ENCODE measurements at places on chromosomes 11 and 22.

DNA sequence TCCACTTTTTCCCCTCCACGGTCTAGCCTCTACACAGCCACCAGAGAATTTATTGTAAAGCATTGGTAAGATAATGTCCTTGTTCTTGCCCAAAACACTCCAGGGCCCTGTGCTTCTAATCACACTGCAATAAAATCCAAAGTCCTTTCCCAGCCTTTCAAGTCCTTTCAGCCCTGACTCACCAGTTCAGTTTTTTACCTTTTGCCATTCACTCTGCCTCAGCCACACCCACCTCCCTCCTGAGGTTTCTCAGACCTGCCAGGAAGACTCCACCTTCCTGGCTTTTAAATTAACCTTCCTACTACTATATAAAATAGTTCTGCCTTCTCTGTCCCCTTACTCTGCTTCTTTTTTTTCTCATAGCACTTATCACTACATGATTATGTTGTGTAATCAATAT is 91.0 kb upstream of the ARHGAP32 start:
- no peak for DNase-seq

GRCh38 chr11:26028393-26028911 is 303.5 kb upstream of the ANO3 start:
- DNase-seq = no peak

GRCh38 chr22:32617903-32618302 is 143.3 kb downstream of the FBXO7 start:
- no peak for DNase-seq

- DNase-seq = no peak
Measured at GRCh38 chr11:83011333-83012167, 60.1 kb downstream of the RAB30 start.

DNA sequence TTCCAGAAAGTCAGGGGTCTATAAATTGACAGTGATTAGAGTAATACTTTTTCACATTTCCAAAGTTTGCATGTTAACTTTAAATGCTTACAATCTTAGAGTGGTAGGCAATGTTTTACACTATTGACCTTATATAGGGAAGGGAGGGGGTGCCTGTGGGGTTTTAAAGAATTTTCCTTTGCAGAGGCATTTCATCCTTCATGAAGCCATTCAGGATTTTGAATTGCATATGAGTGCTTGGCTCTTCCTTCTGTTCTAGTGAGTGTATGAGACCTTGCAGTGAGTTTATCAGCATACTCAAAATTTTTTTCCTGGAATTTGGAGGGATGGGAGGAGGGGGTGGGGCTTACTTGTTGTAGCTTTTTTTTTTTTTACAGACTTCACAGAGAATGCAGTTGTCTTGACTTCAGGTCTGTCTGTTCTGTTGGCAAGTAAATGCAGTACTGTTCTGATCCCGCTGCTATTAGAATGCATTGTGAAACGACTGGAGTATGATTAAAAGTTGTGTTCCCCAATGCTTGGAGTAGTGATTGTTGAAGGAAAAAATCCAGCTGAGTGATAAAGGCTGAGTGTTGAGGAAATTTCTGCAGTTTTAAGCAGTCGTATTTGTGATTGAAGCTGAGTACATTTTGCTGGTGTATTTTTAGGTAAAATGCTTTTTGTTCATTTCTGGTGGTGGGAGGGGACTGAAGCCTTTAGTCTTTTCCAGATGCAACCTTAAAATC is 5.3 kb downstream of the MALAT1 start:
- no peak for DNase-seq

DNA sequence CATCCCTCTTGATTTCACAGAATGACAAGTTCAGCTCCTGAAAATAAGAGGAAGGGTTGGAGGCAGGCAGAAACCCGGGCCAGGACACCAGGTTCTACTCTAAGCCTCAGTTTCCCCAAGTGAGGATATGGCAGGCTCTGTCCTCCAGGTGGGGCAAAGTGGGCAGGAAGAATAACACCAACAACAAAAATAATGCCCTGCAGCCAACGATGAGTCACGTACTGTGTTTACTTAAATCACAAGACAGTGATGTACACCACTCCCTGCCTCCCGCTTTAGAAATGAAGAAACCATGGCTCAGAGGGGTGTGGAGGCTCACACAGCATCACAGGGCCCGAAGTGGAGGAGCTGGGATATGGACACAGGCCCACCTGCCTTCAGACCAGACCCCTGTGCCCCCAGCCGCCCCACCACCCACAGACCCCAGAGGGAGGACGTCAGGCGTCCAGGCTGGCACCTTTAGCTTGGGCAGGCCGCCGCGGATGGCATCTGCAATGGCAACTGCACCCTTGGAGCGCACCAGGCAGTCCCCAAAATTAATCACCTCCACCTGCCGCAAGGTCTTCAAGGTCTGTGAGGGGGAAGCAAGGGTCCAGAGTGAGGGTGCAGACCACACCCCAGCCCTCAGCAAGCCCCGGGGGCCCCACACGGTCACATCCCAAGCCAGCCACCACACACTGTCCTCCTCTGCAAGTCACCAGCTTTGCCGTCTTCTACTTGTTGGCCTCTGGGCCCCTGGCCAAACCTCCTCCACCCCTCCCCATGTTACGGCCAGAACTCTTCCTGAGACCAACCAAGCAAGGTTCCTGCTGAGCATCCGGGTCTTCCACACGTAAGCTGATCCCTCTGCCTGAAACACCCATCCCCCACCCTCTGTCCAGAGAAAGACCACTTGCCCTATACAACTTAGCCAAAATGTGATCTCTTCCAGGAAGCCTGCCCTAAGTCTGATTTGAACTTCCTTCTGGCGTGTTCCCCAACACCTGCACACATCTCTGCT is 15.8 kb upstream of the CHADL start:
- no peak for DNase-seq

GRCh38 chr22:22711532-22711913 is 67.1 kb downstream of the GGTLC2 start:
- no peak for DNase-seq

DNA sequence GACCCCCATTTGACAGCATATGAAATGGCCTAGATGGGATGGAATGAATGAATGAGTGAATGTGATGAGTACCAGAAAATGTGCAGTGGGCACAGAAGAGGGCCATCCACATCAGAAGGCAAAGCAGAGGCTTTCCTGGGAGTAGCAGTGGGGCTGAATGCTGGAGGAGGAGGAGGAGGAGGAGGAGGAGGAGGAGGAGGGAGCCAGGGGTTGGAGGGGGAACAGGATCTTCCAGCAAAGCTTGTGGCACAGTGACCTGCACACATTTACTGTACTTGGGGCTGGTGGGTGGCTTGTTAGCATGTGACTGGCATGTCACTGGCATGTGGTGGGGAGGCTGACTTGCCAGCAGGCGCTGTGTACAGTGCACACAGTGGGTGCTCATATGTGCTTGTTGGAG is 9.5 kb downstream of the SEPTIN3 start:
- no peak for DNase-seq

GRCh38 chr22:50218153-50218995 is 17.6 kb downstream of the SELENOO start:
- DNase-seq = no peak

- no peak for DNase-seq
Measured at GRCh38 chr11:131428853-131429252, 58.4 kb downstream of the NTM start.

- no peak for DNase-seq
Measured at GRCh38 chr11:21556926-21557325, 636.0 kb upstream of the ANO5 start.
